AG09309 (cell line): ENCODE measurements at places on chromosomes 7 and 10.

GRCh38 chr10:124562425-124563060, 100.9 kb downstream of the LHPP start:
- DNase-seq: peak; percentile 14

- peak; percentile 87 for DNase-seq
These were observed 14.2 kb downstream of the VTI1A start for GRCh38 chr10:112461029-112461887.

DNA sequence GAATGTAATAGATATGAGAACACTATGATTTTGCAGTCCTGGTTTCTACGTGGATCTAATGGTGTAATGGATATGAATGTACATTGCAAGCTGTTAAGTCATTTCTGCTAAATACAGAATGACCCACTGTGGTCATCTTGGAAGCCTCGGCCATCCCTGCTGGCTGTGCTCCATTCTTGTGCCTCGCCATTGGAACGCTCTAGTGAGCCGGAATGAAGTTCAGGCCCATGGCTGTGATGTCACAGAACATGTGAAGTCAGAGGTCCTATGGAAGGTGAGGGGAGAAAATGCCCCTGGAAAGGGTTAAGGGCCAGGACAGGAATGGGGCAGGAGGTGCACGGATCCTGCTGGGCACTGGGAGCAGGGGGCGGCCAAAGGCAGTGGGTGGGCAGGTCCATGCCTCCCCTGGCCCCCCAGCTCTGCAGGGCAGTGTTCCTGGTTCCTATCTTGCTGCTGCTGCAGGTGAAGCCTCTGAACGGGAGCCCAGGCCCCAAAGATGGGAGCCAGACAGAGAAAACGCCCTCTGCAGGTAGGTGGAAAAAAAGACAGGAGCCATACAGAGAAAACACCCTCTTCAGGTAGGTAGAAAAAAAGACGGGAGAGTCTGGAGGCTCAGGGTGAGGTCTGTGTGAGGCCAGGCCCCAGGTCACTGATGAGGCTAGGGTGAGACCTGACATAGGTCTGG, at the start of gene LLCFC1:
Gene LLCFC1 (plus strand): TSS at position 259 of the 685 bp plus-strand sequence. CDS start 138 bp downstream, at position 397.
- no peak for DNase-seq

DNA sequence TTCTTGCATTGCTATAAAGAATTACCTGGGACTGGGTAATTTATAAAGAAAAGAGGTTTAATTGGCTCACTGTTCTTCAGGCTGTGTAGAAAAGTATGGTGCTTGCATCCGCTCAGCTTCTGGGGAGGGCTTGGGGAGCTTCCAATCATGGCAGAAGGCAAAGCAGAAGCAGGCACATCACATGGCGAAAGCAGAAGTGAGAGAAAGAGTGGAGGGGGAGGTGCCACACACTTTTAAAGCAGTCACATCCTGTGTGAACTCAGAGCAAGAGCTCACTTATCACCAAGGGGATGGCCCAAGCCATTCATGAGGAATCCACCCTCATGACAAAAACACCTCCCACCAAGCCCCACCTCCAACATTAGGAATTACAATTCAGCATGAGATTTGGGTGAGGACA, 303.5 kb downstream of the OTUD1 start:
- DNase-seq: no peak

GRCh38 chr10:13684252-13684791, 97.6 kb downstream of the PRPF18 start:
- DNase-seq: no peak

GRCh38 chr7:136133551-136133950, 156.4 kb upstream of the MTPN start:
- no peak for DNase-seq

GRCh38 chr7:124029396-124030188, 3.3 kb downstream of the TMEM229A start:
- no peak for DNase-seq

DNA sequence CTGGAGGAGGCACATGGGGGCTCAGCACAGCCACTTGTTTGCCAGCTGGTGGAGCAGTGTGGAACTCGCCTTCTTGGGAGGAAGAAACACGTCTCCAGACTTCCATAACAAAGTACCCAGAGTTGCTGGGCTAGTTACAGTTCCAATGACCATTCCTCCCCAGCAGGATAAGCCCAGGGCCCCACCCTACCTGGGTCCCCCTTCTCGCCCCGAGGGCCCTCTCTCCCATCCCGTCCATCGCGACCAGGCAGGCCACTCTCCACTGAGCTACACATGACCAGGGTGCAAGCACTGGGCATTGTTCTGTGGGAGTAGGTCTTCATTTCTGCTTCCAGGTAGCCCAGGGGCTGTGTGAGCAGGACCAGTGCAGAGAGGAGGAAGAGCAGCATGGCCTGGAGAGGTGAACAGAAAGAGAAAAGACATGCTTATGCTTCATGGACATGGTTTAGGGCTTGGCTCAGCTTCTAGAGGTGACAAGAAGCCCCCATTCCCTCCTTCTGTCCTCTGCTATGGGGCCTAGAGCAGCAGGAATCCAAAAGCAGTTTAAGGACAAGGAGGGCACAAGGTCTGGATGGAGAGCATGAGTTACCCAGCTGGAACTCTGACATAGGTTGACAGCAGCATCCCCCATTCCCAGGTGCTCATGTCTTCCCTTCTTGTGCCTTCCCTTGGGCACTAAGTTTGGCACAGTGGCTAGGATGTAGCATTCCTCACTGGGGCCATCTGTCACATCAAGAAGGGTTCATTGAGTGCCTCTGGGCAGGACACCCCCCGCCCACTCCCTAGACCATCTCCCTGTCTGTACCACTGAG, 2.4 kb downstream of the SFTPD start:
- DNase-seq: no peak

DNA sequence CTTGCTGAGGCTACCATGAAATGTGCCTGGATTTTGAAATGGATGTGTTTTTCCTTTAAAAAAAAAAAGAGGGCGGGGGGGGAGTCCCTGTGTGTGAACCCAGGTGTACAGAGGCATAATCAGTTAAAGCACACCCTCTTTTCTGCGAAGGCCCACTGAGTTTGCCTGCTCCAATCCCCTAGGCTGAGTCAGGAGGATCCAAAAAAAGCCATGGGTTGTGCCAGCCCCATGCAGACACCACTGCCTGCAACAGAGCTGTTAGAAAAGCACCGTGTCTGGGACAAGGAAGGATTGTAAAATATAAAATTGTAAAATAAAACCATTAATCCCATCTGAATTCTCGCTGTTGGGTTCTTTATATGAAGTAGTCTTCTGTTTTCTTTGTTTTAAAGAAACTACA, 217.9 kb downstream of the ADAM12 start:
- no peak for DNase-seq

DNA sequence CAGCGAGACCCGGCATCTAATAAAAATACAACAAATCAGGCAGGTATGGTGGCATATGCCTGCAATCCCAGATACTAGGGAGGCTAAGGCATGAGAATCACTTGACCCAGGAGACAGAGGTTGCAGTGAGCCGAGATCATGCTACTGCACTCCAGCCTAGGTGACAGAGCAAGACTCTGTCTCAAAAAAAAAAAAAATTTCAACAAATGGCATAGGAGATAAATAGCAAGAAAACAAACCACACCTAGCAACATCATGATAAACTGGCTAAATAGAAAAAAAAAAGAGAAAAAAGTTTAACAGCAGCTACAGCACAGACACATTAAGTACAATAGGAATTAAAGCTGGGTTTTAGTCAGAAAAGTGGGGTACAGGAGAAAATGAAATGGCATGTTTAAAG, 1034.6 kb upstream of the LRRN3 start:
- DNase-seq: no peak

GRCh38 chr10:67912331-67912946, 28.0 kb downstream of the SIRT1 start:
- no peak for DNase-seq

DNA sequence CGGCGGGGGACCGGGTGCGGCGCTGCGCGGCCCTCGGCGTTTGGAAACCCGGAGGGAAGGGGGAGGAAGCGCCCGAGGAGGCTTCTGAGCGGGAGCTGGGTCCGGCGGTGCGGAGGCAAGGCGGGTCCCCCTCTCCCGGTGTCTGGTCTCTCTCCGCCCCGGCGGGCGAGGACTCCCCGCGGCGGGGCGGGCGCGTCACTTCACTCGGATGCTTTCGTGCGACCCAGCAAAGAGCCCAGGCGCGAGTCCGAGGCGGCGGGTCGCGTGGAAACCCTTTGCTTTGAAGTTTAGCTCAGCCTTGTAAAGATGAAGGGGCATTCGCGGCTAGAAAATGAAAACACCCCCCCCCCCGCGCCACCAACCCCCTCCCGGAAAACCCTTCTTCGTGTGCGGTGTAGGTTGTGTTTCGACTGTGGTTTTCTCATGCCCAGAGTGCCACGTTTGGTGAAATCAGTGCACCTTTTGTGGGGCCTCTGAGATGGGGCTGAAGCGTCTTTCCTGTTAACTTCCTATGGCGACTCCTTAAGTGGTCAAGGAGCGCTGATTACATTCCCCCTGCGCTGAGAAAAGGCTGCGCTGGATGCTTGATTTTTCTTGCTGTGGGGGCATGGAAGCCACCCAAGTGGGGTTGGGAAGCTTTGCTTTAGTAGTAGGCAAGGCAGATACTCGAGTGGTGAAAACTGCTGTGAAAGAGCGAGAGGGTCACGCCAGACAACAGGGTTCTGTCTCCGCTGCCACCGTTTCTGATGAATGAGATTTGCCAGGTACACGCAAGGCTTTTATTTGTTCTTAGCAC, 876 bp downstream of the GNAI1 start:
- no peak for DNase-seq

GRCh38 chr10:84607523-84607922, 279.1 kb downstream of the CCSER2 start:
- no peak for DNase-seq

DNA sequence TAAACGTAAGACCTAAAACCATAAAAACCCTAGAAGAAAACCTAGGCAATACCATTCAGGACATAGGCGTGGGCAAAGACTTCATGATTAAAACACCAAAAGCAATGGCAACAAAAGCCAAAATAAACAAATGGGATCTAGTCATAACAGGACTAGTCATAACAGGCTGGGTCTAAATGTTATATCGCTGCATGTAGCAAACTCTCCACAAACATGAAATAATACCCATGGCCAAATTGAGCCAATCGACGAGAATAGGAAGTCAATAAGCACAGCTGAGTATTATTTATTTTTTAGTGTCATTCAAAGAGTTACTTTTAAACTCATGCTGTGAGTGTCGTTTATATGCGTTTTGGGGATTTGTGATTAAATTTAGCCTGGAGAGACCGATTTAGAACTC, 225.1 kb downstream of the TFEC start:
- DNase-seq: no peak

- DNase-seq: peak; percentile 10
These were observed 167.0 kb upstream of the PITRM1 start for GRCh38 chr10:3339531-3339950.

- no peak for DNase-seq
These were observed 3.8 kb downstream of the BCCIP start for GRCh38 chr10:125827133-125827532.

DNA sequence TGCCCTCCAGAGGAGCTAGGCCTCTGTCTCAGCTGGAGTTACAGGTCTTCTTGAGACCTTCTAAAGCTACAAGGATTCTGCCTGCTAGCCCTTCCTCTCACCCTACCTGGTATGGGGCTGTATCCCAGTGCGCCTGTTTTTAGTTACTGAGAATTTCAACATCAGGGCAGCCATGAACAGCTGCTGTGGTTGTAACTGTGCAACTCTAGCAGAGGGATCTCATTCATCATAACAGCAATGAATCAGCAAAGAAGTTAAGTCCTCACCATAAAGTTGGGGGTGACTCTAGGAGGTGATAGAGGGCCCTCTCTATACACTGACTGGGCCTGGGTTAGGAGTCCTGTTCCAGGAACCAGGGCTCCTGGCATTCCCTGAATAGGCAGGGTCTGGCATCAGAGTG, 14.0 kb upstream of the CDH23 start:
- peak; percentile 34 for DNase-seq

- DNase-seq: no peak
These were observed 89.8 kb downstream of the GNAI1 start for GRCh38 chr7:80224415-80224814.

DNA sequence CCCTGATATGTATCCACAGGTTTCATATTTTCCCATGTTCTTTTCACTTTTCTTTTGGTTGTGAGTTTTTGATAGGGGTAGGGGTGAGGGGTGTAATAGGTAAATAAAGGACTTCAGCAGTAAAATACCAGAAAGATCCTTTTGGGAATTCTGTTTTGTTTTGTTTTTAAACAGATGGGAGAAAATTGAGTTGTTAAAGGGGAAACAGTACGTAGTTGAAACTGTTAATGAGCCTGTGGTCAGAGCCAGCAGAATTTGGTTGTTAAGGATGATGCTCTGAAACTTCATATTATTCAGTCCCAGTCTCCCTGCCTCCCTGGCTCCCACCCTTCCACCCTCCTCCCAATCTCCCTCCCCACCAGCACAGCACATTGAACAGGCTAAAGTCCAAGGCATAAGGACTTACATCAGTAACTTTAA, 195.9 kb downstream of the CREB5 start:
- no peak for DNase-seq

DNA sequence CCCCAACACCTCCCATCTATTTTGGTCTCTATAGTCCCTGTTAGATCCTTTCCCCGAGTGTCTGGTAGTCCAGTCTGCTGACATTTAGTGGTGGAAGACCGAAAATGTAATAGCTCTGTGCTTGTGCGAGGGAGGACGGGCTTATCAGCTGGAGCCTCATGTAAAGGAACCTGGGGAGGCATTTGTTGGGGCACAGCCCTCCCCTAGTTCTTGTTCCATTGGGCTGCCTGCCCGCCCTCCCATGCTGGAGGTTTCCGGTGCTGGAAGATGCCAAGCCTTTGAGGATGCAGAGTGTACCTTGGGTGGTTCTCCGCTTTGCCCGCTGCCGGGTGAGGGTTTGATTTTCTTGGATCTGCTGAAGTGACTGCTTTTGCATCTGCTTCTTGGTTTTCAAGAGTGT, 5.4 kb downstream of the ZNF862 start:
- DNase-seq: no peak

DNA sequence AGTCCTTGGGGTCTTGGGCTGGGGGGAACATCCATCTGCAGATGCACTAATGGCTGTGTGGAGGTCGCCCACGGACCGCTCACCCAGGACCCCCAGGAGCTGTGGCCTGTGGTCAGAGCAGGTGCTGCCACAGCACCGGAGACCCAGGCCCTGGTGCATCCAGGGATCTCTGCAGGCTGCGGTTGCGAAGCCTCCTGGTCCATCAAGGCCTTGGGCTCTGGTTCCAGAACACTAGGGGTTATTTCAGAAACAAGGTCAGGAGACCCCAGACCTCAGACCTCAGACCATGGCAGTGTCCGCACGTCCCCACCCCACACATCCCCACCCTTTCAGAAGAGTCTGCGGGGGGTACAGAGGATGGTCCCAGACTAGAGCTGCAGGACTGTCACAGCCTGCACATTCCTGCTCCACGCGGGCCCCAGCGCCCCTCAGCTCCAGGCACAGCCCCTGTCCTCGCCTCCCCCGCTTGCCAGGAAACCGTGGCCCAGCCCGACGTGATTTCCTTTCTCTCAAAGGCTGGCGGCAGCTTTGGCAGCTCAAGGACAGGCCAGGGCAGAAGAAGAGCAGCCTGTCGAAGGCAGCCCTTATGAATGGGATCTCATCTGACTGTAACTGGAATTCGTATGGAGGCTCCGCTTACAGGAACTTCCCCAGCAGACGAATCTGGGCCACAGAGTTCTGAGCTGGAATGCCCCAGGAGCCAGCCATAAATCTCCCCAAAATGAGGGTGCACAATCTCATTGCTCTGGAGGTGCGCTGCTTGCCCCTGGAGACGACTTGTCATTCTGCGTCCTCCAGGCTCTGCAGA, 136.2 kb upstream of the RET start:
- DNase-seq: no peak

GRCh38 chr10:66983475-66983818, 57.6 kb downstream of the LRRTM3 start:
- DNase-seq: no peak
